Epithelial cell of esophagus (primary cell): ENCODE measurements at places on chromosomes 13 and 19.

DNA sequence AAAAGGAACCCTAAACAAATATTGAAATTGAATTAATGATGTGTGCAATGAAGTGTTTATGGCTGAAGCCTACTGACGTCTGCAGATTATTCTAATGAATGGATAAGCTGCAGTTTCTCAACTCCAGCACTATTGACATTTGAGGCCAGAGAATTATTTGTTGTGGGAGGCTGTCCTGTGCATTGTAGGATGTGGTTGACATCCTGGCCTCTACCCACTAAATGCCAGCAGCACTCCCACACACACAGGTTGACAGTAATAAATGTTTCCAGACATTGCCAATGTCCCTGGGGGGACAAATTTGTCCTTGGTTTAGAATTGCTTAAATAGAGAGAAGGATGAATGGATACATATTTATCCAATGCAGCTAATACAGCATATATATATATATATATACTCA lies 19.2 kb upstream of the MYH14 start:
- DNase-seq = no peak

GRCh38 chr13:71090990-71091389 lies 776.0 kb downstream of the DACH1 start:
- no peak for DNase-seq

- DNase-seq = no peak
These were observed 6.9 kb upstream of the CDK8 start for GRCh38 chr13:26247011-26247410.

DNA sequence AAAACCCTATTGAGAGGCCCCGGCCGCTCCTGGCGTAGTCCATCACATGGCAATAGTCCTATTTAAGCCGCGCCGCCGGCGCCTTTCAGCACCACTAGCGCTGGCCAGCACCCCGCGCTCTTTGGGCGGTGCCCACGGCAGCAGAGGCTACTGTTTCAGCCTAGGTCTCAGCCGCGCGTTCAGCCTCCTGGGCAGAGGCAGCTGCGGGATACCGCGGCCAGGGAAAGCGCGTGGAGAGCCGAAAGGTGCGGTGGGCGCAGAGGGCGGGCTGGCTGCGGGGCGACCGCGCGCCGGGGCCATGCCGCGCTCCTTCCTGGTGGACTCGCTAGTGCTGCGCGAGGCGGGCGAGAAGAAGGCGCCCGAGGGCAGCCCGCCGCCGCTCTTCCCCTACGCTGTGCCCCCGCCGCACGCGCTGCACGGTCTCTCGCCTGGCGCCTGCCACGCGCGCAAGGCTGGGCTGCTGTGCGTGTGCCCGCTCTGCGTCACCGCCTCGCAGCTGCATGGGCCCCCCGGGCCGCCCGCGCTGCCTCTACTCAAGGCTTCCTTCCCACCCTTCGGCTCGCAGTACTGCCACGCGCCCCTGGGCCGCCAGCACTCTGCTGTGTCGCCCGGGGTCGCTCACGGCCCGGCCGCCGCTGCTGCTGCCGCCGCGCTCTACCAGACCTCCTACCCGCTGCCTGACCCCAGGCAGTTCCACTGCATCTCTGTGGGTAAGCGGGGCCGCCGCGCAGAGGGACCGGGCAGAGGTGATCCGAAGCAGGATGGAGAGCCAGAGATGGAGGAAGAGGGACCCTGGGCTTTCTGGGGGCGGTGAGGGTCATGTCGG lies at the start of gene GSX1:
GSX1 (plus strand) TSS at position 91 of the 826 bp plus-strand sequence; CDS start at position 299, 208 bp downstream.
- peak; percentile 82 for DNase-seq

DNA sequence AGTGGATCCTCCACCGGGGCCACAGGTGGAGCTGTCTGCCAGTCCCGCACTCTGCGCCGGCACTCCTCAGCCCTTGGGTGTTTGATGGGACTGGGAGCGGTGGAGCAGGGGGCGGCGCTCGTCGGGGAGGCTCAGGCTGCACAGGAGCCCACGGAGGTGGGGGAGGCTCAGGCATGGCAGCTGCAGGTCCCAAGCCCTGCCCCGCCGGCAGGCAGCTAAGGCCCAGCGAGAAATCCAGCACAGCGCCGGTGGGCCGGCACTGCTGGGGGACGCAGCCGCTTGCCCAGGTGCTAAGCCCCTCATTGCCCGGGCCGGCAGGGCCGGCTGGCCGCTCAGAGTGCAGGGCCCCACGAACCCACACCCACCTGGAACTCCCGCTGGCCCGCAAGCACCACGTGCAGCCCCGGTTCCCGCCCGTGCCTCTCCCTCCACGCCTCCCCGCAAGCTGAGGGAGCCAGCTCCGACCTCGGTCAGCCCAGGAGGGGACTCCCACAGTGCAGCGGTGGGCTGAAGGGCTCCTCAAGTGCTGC lies 286.4 kb downstream of the RBM26 start:
- DNase-seq = no peak

- DNase-seq = no peak
These were observed 18.1 kb downstream of the DHRS12 start for GRCh38 chr13:51785712-51786424.

- peak; percentile 78 for DNase-seq
These were observed 3.5 kb upstream of the NAPSA start for GRCh38 chr19:50368649-50369570.

DNA sequence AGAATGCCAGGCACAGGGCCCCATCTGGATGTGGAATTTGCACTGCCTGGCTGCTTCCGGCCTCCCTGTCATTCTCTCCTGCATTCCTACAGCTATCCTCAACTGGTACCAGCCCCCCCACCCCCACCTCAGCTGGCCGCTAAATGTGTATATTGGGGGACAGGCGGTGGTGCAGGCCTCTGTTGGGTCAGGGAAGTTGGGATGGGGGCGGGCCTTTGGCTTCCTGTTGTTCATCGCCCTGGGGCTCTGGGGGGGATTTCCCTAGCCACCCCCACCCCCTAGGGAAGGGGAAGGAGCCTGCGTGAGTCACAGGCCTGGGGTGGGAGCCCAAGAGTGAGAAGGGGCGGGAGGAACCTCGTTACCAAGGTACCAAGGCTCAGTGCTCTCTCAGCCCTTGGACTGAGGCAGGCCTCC lies 10.6 kb downstream of the POU2F2 start:
- DNase-seq = peak; percentile 89

- no peak for DNase-seq
These were observed 14.9 kb downstream of the MAP2K2 start for GRCh38 chr19:4108767-4109625.

DNA sequence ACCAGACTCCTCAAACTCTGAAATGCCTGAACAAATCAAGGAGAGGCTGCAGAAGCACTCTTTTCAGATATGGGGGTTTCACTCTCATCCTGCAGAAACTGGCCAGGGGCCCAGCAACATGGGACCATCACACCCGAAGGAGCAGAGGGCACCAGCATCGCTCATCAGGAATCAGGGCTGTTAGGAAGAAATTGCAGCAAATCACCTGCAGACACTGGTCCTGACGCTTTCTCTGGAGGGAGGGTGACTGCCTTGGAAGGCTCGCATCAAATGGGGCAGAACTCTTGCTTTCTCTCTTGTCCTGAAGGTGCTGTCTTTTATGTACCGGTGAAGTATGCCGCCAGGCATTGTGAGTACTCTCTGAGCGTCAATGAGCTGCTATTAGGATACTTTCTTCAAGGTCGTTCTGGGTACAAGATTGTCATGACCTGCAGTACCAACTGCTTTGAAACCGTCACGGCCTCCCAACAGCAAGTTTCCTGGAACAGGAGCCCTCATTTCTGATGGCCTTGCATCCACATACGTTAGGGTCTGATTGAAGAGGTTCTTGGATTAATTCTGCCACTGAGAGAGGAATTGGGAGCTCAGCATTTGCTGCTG lies 155.7 kb upstream of the SOX1 start:
- DNase-seq = no peak

DNA sequence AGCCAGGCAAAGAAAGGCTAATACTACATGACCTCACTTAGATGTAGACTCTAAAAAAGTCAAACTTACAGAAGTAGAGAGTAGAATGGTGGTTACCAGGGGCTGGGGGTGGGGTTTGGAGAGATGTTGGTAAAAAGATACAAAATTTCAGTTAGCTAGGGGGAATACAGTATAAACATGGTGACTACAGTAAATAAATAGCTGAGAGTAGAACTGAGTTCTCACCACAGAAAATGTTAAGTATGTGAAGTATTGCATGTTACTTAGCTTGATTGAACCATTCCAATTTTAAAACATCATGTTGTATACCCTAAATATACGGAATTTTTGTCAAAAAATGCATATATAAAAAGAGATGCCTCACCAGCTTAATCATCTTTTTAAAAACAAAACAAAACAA lies 67.5 kb upstream of the DOCK9 start:
- no peak for DNase-seq

- no peak for DNase-seq
These were observed 94.5 kb downstream of the GNG7 start for GRCh38 chr19:2607712-2608601.

DNA sequence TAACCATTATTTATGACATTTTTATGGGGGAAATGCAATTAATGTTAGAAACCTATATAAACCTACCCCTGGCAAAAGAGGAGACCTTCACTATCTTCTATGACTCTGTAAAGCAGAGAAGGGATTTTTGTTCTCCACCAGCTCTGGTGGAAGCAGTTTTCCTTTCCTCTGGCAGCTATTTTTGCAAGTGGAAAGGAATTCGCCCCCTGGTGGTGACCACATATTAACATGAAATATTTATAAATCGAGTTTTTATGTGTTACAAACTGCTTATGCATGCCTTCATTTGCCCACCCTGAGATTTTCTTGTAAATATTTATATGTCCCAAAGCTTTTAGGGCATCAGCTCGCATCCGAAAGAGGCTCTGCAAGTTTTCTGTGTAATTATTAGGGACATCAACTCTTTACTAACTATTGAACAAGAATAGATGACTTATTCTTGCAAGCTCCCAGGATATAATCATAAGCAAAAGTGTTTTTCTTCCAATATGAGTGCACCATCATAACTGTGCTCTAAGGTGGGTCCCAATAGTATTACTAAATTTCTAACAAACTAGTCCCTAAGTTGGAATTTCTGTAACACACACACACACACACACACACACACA lies 62.4 kb downstream of the SERTM1 start:
- DNase-seq = peak; percentile 66

- DNase-seq = peak; percentile 83
These were observed 287.3 kb downstream of the COG6 start for GRCh38 chr13:39942552-39943273.

DNA sequence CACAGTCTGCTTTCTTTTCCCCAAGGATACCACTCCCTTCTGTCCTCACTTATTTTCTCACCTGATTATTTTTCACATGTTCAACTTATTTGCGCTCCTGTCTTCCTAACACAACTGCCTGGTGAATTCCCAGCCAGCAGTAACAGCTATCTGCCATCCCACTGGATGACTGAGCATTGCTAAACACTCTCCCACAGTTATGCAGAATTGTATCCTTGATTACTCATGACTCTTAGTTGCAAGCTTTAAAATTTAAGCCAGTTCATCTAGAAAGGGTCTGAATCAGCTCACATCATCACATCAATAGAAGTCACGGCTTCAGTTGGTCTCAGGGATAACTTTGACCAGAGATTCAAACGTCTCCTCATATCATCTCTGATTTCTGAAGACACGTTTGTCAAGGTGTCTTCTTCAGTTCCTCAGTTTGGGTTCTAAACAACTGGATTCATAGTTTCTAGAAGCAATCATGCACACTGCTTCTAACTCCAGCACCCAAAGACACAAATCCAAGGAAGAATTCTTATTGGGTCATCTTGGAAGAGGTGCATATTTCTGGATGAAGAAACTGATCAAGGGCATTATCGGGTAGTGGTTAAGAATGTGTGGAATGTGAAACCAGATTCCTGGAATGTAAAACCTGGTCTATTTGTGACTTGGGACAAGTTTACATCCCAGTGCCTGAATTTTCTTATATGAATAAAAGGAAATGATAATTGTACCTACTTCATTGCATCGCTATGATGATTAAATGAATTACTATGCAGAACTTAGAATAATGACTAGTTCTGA lies 13.9 kb upstream of the DACH1 start:
- peak; percentile 67 for DNase-seq

DNA sequence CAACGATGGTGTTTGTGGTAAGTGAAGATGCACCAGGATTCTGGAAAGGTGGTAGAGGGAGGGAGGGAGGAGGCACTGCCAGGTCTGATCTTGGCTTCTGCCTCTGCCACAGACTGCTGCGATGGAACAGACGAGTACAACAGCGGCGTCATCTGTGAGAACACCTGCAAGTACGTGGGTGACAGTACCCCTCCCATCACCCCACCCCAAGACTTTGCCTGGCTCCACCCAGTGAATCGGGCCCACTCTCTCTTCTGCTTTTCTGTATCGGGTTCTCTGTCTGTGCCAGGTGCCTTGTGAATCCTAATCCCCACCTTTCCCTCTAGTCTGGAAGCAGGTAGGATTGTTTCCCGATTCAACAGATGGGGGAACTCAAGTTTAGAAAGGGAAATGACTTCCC lies 2.5 kb downstream of the PRKCSH start:
- no peak for DNase-seq

DNA sequence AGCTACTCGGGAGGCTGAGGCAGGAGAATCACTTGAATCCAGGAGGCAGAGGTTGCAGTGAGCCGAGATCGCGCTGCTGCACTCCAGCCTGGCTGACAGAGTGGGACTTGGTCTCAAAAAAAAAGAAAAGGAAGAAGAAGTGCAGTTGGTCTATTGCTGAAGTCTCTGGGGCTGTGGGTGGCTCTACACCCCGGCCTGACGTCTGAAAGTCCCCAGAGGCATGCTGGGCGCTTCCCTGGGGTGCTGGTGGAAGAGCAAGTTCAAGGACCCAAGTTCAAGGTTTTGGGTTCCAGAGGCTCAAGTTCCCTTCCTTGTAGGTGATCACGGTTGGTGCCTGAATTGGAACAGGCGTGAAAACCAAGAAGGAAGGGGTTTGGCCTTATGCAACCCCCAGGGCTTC lies 3.8 kb downstream of the HCN2 start:
- DNase-seq = no peak

DNA sequence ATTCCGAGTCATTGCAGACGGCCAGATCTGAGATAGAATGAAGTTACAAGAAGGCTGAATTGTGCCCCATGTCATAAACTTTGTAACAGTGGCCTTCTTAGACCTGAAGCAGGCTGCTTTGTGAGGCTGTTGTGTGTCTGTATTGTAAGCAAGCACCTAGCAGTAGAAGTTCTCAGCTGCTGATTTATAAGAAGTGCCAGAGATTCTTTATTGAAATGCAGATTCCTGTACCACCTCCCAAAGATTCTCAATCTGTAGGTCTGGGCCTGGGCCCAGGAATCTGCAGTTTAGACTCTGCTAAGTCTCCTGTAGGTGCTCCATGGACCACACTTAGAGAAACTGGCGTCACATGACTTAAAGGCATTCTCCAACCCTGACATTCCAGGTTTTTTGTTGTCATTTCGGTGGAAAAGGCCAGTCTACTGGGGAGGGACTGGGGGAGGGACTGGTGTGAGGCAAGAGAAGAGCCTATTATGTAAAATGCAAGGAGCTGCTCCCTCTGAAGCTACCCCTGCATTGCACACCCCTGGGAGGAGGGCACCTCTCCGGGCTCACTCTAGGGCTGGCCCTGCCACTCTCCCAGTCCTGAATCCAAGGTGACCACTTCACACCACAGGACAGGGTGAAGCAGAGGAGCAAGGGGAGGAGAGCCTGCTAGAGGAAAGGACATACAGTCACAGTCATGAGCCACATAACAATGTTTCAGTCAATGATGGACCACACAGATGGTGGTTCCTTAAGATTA lies 769 bp upstream of the TMEM272 start:
- DNase-seq = no peak
